ENCODE measurements at places on chromosomes 1 and 21.

GRCh38 chr1:183882335-183883167 lies 77.6 kb downstream of the RGL1 start:
- no peak for DNase-seq

DNA sequence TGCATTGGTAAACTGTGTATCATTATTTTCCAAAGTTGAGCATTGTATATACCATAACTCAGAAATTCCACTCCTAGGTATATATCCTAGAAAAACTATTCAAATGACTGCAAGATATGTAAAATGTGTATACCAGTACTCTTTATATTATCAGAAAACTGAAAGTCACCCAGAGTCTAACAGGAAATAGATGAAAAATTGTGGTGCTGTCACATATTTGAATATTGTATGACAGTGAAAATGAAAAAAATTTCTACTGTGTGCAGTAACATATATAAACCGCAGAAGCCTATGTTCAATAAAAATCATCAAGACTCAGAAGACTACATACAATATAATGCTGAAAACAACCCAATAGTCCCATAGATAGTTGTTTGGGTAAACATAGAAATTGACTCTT lies 74.4 kb upstream of the LYPLAL1 start:
- DNase-seq: no peak

GRCh38 chr1:53073868-53074311 lies 11.9 kb downstream of the PODN start:
- no peak for DNase-seq

GRCh38 chr21:38533887-38534286 lies 35.6 kb upstream of the ERG start:
- no peak for DNase-seq

DNA sequence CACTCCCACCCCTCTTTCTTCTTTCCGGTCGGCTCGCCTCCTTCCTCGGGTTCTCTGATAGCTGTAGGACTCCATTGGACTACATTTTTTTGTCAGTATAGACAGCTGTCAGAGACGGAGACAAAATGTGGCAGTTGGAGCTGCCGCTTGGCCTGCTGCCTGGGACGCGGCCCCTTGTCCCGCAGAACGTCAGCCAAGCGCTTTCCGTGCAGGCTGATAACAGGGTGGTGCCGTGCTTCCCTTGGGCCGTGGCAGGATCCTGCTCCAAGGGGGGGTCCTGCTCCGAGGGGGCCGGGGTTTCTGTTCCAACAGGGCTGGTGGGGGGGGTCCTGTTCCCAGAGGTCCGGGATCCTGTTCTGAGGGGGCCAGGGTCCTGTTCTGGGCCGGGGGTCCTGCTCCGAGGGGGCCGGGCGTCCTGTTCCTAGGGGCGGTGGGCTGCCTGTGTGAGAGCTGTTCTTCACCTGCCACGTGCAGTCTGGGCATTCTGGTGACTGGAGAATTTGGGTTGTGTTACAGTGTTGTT lies 4.9 kb downstream of the SKI start:
- no peak for DNase-seq

DNA sequence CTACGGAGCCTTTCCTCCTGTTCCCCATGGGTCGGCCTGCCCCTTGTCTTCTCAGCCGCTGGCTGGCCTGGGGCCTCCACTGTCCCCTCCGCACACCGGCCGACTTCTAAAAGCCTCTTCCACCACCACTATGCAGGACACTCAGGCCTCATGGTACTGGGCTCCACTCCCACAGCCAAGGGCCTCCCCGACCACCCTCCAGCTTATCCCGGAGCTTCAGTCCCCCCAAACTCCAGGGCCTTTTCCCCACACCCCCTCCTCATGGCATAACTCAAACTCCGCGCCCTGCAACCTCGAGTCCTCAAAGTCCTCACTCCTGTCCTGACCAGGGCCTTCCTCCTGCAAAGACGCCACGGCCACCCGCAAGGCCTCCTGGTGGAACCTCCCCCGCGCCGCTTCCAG lies 2.0 kb downstream of the LRRC41 start:
- DNase-seq: no peak

- peak; percentile 30 for DNase-seq
These were observed 215.3 kb downstream of the SDCCAG8 start for GRCh38 chr1:243471026-243471685.

GRCh38 chr1:28235755-28236655 lies at the start of gene ATP5IF1:
Gene ATP5IF1 (plus strand): TSS chr1:28236124. CDS start chr1:28236184, 60 bp downstream.
- DNase-seq: peak; percentile 96

DNA sequence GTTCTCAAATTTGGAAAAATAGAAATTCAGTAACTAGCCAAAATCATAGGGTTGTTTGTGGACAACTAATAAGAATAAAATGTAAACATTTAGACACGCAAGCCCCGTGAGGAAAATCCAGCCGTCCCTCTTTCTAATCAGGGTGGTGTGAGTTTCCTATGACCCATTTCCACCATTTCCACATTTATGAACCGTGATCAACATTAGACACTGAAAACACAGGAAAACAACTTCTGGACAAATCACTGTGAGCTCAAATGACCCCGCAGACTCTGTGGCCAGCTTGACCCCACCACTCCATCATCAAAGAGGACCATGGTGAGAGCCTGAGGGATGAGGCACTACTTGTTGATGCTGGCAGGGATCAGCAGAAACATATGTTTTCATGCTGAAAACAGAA lies 101.0 kb downstream of the SIM2 start:
- no peak for DNase-seq

- no peak for DNase-seq
These were observed 66.0 kb upstream of the NRIP1 start for GRCh38 chr21:15130751-15131150.

All from inflammatory macrophage treated with lipopolysaccharide for 1 hour (primary cell).